ENCODE measurements at places on chromosomes 11 and 22. TPM values are rescaled to one million over a fixed set of nuclear protein-coding genes. Genes with fewer than 3 reads are reported as not detected.

DNA sequence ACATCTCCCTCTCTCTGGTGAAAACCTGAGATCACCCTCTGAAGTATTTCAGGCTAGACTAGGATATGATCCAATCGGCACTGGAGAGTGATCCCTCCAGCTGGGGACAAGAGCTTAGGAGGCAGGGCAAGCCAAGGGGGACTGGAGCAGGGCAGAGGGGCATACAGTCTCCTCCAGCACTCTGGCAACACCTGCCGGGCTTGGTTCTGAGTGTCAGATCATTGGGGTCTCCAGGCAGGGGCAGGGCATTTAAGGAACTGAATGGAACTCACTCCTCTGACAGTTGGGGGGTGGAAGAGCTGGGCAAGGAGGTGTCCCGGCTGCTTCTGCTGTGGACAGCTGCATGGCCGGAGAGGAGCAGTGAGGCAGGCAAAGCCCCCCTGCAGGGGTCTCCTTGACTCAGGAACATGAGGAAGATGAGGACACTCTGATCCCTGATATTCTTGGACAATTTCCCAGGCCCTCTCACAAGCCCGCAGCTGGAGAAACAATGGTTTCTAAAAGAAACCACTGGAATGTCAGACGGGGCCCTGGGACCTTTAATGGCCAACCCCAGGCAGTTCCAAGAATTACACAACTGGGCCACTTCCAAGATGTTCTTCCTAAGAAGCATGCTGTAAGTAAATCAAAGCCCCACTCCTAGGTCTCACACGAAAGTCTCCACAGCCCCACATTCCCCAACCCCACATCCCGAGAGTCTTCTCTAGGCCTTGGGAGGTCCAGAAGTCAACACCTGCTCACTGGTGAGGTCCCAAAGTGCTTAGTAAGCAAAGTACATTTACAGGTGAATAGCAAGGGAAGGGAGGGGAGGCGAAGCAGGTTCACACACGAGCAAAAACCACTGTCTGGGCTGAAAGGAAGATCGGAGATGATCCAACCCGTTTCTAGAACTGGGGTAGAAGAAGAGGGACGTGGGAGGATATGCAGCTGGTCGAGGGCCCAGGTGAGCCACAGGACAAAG, 1.2 kb upstream of the CCDC86 start:
- H3K4me3 ChIP-seq = peak overlapping the region; percentile 83
- no peaks in the 10 kb centered on the region for H3K27me3 ChIP-seq
- peaks cover 41% of the 10 kb centered on the region for H3K4me1 ChIP-seq
- peak overlapping the region; percentile 85 for H3K27ac ChIP-seq
- DNase-seq = no peak

- DNase-seq = no peak
- no peak overlapping the region for H3K27ac ChIP-seq
- H3K4me3 ChIP-seq = no peak overlapping the region
- H3K27me3 ChIP-seq = no peaks in the 10 kb centered on the region
Observed at GRCh38 chr11:16173798-16174197, 182.5 kb downstream of the SOX6 start.

GRCh38 chr11:109658190-109658589, 236.2 kb downstream of the C11orf87 start:
- H3K36me3 ChIP-seq = no peaks in the 10 kb centered on the region
- H3K27me3 ChIP-seq = no peaks in the 10 kb centered on the region
- H3K27ac ChIP-seq = no peak overlapping the region
- no peak for DNase-seq
- H3K4me1 ChIP-seq = no peaks in the 10 kb centered on the region

DNA sequence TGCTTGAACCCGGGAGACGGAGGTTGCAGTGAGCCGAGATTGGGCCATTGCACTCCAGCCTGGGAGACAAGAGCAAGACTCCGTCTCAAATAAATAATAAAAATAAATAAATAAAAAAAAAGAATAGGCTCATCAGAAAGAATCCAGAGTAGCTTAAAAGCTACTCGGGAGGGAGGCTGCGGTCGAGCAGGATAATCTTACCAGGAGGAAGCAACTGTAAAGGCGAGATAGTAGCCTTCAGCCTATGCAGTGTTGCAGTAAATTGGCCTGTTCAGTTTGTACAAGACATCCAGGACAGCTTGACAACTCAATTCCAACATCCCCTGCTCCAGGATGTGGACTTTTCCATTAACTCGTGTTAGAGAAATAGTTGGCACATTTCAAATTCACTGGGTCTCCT, 1164.7 kb downstream of the LRRC4C start:
- H3K27ac ChIP-seq = no peak overlapping the region
- H3K27me3 ChIP-seq = peaks cover 16% of the 10 kb centered on the region
- H3K4me3 ChIP-seq = no peak overlapping the region

DNA sequence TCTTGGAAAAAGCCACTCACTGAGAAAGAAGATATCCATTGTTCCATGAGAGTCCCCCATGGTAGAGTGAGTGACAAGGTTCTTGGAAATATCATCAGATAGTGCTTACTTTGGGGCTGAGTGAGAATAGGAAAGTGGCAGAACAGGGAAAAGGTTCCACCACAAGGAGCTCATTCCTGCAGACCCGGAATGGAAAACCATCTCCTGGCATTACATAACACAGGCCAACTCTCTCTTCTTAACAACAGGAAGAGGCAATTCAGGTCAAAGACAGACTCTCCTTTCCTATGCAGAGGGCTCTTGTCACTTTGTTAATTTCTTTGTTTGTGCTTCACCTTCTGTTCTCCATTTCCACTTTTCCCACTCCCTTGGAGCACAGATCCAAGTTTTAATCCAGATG, 259.7 kb downstream of the KIRREL3 start:
- H3K27ac ChIP-seq = no peak overlapping the region
- H3K4me1 ChIP-seq = no peaks in the 10 kb centered on the region
- H3K36me3 ChIP-seq = no peaks in the 10 kb centered on the region
- no peak overlapping the region for H3K4me3 ChIP-seq
- peaks cover 2% of the 10 kb centered on the region for H3K27me3 ChIP-seq

GRCh38 chr11:12731841-12732336, 57.7 kb downstream of the TEAD1 start:
- no peaks in the 10 kb centered on the region for H3K36me3 ChIP-seq
- no peaks in the 10 kb centered on the region for H3K4me1 ChIP-seq
- H3K4me3 ChIP-seq = no peak overlapping the region
- peaks cover 2% of the 10 kb centered on the region for H3K27me3 ChIP-seq

DNA sequence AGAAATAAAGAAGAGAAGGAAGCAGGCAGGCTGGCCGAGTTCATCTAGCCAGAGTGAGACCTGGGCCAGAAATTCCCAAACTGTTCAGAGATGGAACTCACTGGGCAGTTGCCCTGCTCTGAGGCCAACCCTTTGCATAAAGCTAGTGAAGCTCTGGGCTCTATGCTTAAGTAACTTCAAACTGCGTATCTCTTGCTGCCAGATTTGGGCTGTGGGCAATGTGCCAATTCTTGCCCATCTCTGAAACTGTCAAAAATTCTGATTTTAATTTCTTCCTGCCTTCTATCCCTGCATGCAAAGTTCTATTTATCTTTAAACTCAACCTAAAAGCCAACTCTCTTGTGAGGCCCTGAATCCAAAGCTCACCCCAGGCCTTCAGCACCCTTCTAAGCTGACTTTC, 36.2 kb upstream of the HEPHL1 start:
- H3K36me3 ChIP-seq = no peaks in the 10 kb centered on the region
- H3K4me3 ChIP-seq = no peak overlapping the region
- H3K27me3 ChIP-seq = no peaks in the 10 kb centered on the region
- no peak for DNase-seq

Gene GRAP2
- 4.3 TPM for total RNA-seq

- H3K4me1 ChIP-seq = peaks cover 52% of the 10 kb centered on the region
- H3K27ac ChIP-seq = peak overlapping the region; percentile 35
- peaks cover 85% of the 10 kb centered on the region for H3K36me3 ChIP-seq
- DNase-seq = no peak
- H3K27me3 ChIP-seq = no peaks in the 10 kb centered on the region
- no peak overlapping the region for H3K4me3 ChIP-seq
Observed at GRCh38 chr22:31339148-31339832, 6.9 kb downstream of the PATZ1 start.

GRCh38 chr11:118921121-118921928, 4.4 kb downstream of the BCL9L start:
- peaks cover under 1% of the 10 kb centered on the region for H3K27me3 ChIP-seq
- H3K4me1 ChIP-seq = peaks cover 75% of the 10 kb centered on the region
- H3K4me3 ChIP-seq = peak overlapping the region; percentile 49
- no peak for DNase-seq
- peaks cover 9% of the 10 kb centered on the region for H3K36me3 ChIP-seq

- no peak for DNase-seq
- H3K27me3 ChIP-seq = peaks cover 34% of the 10 kb centered on the region
- H3K4me3 ChIP-seq = no peak overlapping the region
- peaks cover 7% of the 10 kb centered on the region for H3K4me1 ChIP-seq
Observed at GRCh38 chr11:7251487-7251835, 243 bp upstream of the SYT9 start.

- peak overlapping the region; percentile 93 for H3K4me3 ChIP-seq
- H3K36me3 ChIP-seq = peaks cover 33% of the 10 kb centered on the region
- DNase-seq = no peak
Observed at GRCh38 chr11:43681401-43681942, 934 bp downstream of the HSD17B12 start.

DNA sequence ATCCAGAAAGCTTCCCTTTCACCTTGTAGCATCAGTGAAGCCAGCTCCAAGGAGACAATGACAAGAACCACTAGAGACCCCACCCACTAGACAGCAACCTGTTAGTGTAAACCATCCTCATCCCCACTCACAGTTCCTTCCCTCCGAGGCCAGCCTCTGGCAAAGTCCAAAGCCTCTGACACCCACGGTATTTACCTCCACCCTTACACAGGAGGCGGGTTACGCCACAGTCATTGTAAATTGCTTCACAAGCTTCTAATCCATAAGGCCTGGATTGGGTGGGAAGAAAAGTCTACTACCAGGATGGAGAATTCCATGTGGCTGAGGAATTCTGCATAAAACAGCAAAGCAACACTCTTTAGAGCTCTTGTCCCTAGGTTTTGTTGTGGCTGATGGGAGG, 287.4 kb downstream of the BUD13 start:
- peaks cover 20% of the 10 kb centered on the region for H3K27me3 ChIP-seq
- no peaks in the 10 kb centered on the region for H3K4me1 ChIP-seq
- no peak overlapping the region for H3K4me3 ChIP-seq
- no peak for DNase-seq

Gene PRODH
- total RNA-seq = not detected

Gene OR51I1
- not detected for total RNA-seq

GRCh38 chr22:41288245-41288946, 2.4 kb upstream of the RANGAP1 start:
- peaks cover 22% of the 10 kb centered on the region for H3K4me1 ChIP-seq
- no peaks in the 10 kb centered on the region for H3K27me3 ChIP-seq
- H3K27ac ChIP-seq = peak overlapping the region; percentile 61

GRCh38 chr11:6733326-6734275, 38.2 kb downstream of the OR2AG2 start:
- H3K4me3 ChIP-seq = no peak overlapping the region
- peak overlapping the region; percentile 62 for H3K27ac ChIP-seq
- H3K27me3 ChIP-seq = no peaks in the 10 kb centered on the region
- peaks cover 65% of the 10 kb centered on the region for H3K4me1 ChIP-seq
- DNase-seq = no peak

GRCh38 chr22:49272546-49273125, 555.0 kb downstream of the BRD1 start:
- no peak for DNase-seq
- H3K4me3 ChIP-seq = no peak overlapping the region
- no peak overlapping the region for H3K27ac ChIP-seq
- no peaks in the 10 kb centered on the region for H3K36me3 ChIP-seq
- H3K27me3 ChIP-seq = peaks cover 18% of the 10 kb centered on the region
- no peaks in the 10 kb centered on the region for H3K4me1 ChIP-seq

DNA sequence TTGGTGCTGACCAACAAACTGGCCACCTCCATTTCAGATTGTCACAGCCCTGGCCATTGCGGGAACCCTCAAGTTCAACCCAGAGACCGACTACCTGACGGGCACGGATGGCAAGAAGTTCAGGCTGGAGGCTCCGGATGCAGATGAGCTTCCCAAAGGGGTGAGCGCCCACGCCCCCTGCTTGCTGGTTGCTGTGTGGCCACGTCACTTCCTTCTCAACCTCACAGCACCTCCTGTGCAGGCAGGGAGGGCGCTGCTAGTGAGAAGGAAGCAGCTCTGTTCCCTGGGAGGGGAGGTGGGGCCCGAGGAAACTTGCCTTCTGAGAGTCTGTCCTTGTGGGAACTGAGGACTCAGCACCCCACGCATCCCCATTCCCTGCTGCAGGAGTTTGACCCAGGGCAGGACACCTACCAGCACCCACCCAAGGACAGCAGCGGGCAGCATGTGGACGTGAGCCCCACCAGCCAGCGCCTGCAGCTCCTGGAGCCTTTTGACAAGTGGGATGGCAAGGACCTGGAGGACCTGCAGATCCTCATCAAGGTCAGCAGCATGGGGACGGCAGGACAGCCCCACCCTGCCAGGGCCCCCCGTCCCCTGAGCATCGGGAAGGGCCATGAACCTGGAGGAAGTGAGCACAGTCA, 19.3 kb downstream of the POLR3H start:
- peaks cover 76% of the 10 kb centered on the region for H3K36me3 ChIP-seq
- no peak overlapping the region for H3K4me3 ChIP-seq
- H3K27ac ChIP-seq = peak overlapping the region; percentile 46
- H3K27me3 ChIP-seq = no peaks in the 10 kb centered on the region
- H3K4me1 ChIP-seq = peaks cover 19% of the 10 kb centered on the region

Gene ANO1
- total RNA-seq = not detected

Gene FAM118A
- 59.3 TPM for total RNA-seq

GRCh38 chr11:79083352-79083751, 357.5 kb downstream of the TENM4 start:
- H3K36me3 ChIP-seq = no peaks in the 10 kb centered on the region
- H3K27ac ChIP-seq = no peak overlapping the region
- H3K27me3 ChIP-seq = no peaks in the 10 kb centered on the region

DNA sequence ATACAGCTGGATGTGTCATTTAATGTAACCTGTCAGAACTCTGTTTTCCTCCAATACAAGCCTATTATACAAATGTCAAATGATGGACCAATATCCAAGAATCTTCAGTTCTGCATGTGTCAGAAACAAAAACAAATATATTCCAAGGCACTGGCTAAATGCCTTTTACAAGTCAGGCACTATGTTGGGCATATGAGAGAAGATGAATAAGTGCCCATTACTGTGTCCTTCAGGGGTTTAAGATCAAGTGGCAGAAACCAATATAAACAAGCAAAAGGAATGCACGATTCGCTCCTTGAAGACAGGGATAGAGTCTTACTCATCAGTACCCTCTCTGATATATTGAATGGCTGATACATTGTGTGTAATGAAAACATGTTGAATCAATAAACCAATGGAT, 254.4 kb downstream of the TTC28 start:
- H3K27ac ChIP-seq = no peak overlapping the region
- H3K4me1 ChIP-seq = no peaks in the 10 kb centered on the region
- no peak for DNase-seq
- H3K4me3 ChIP-seq = no peak overlapping the region
- peaks cover 2% of the 10 kb centered on the region for H3K27me3 ChIP-seq
- no peaks in the 10 kb centered on the region for H3K36me3 ChIP-seq
